ENCODE measurements at places on chromosomes 5 and 9.

DNA sequence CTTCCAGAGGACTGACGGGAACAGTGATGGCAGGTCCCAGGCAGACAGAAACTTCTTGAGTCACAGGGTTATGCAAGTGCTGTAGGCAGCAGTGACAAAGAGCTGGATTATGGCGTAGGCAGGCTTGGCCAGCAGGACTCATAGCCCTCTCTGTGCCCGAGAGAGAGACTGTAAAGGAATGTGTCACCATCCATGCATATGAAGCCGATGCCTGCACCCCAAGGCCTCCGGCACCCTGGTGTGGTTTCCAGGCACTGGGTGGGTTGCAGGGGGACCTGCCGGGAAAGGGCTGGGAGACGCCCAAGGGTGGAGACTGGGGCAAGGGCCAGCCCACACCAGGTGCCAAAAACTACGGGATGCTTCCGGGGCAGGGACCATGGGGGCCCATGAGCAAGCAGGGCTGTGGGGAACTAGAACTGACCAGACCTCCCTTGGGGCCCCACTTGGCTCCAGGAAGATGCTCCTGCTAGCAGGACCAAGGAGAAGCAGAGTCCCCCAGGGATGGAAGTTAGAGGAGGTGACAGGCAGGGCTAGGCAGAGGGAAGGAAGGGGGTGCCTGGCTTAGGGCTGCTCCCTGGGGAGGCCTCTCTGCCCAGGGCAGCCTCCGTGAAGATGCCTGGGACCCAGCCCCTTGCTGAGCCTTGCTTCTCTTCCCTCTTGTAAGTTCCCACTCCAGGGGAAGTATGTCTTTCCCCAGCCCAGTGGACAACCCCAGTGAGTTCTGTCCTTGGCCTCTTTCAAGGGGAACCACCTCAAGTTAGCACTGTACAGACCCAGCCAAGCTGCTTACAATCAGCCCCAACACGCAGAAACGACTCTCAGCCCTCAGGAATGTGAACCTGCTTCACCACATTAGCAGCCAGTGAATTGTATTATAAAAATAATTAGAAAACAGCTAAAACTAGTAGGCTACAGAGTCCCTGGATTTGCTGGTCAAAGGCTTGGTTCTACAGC is 10.5 kb upstream of the IPPK start:
- DNase-seq, result no peak

DNA sequence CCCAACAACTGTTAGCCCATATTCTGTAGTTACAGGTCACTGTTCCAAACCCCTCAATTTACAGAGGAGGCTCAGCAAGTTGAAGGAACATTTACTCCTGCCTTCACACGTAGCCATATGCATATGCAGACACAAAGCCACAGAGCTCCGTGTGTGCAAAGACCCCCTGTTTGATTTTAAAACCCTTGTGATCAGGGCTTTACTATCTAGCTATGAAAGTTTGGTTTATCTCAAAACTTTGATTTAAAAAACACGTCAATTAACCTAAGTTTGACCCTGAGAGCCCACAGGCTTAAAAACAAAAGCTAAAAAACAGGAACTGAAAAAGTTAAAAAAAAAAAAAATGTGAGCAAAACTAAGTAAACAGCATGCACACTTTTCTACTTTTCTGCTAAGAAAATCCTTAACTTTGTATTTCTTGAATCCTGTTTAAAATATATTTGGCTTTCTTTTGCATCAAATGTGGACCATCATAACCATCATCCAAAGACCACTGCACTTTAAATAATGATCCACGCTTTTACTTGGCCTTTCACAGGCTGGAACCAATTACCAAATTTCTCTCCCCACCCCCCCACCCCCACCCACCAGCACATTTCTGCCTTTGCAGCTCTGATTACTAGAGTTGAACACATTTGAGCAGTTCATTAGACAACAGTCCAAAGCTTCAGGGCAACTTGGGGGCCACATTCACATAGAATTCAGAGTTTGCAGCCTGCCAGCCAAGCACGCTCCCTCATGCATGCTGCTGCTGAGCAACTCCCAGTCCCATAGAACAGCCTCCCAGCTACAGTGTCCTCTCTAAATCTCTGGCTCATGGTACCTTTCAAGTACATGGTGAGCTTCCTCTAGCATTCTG is 128.8 kb upstream of the MAP3K1 start:
- no peak for DNase-seq

DNA sequence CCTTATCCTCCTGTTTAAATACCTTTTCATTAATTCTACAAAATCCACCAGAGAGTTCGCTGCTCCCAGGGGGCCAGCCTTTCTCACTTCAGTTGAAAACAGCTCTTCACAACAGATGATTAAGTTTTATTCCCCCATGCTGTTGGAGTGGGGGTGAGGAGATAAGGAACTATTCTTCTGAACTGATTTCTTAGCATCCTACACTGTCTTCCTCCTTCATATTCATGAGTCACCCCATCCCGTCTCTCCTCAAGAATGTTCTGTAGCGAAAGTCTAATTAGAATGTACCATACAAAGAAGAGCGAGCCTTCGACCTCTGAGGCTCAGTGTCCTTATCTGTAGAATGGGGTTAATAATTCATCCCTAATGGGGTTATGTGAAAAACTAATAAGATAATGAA is 138.0 kb downstream of the PIK3R1 start:
- DNase-seq, result no peak

GRCh38 chr5:27996665-27997064 is 958.3 kb upstream of the CDH9 start:
- no peak for DNase-seq

DNA sequence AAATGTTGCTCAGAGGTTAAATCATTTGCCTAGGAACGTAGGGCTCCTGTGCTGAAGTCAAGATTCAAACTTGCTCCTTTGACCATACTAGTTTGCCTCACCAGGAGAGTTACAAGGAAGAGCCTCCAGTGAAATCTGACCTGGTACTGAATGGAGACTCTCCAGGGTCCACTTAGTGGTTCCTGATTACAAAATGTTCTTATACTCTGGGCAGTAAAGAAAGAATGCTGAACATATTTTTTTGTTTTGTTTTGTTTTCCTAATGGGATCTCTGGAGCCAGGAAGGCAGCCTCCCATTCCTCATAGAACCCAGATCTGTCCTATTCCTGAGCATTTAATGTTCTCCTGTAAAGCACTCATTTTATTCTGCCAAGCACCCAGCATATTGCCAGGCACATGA is 256.5 kb upstream of the CLINT1 start:
- DNase-seq, result no peak

DNA sequence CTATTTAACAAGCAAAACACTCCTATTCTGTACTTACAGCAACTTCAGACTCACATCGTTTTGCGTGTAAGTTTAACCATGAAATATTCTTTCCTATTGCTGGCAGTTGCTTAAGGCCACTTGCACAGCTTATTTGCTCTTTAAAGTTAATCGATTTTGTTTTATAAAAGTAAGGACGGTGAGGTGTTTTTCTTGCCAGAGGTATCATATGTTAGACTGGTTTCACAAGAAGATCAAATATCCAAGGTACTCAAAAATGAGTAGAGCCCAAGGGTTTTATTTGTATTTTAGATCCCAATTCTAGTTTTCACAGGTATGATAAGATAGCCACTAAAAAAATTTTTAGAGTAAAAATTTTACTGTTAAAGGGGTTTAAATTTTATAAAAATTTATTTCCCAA is 16.2 kb downstream of the CLINT1 start:
- DNase-seq, result no peak

- no peak for DNase-seq
These were observed 2.7 kb downstream of the IL31RA start for GRCh38 chr5:55853818-55854217.

DNA sequence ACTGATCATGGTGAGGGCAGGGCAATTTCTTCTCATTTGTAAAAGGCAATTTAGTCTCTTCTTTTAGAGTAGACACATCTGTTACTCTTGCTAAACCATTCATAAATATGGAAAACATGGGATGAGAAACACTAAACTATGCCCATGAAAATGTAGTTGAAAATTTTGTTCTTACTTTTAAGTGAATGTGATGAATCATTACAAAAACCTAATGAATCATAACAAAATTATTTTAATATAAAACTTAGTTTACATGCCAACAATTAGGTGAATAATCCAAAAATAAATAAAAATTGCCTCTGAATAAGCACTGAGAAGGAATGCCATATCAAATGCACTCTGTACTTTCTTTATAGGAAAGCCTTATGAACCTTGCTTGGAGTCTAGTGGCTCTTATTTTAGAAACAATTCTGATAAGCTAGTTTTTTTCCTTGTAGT is 297.7 kb upstream of the EFNA5 start:
- DNase-seq, result no peak

- DNase-seq, result no peak
These were observed 42.3 kb upstream of the NEK6 start for GRCh38 chr9:124215368-124215910.

DNA sequence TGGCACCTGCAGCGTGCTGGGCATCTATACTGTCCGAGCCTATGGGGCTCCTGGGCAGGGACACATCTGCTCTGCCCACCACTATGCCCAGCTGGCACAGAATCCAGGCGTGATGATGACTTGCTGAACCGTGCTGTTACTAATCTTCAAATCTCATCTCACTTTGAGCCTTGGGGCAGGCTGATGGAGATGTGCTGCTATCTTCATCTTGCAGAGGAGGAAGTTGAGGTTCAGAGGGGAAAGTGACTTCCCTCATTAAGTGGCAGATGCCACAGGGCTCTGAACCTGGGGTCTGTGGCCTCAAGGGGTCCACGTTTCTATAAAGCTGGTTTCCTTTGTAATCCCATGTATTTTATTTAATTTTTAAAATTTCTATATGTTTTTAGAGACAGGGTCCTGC is 4.7 kb downstream of the SLC2A6 start:
- DNase-seq, result no peak

- DNase-seq, result no peak
These were observed 365.7 kb downstream of the SPATA31D1 start for GRCh38 chr9:82354279-82354659.

GRCh38 chr5:93674138-93674537 is 67.3 kb downstream of the POU5F2 start:
- DNase-seq, result no peak

DNA sequence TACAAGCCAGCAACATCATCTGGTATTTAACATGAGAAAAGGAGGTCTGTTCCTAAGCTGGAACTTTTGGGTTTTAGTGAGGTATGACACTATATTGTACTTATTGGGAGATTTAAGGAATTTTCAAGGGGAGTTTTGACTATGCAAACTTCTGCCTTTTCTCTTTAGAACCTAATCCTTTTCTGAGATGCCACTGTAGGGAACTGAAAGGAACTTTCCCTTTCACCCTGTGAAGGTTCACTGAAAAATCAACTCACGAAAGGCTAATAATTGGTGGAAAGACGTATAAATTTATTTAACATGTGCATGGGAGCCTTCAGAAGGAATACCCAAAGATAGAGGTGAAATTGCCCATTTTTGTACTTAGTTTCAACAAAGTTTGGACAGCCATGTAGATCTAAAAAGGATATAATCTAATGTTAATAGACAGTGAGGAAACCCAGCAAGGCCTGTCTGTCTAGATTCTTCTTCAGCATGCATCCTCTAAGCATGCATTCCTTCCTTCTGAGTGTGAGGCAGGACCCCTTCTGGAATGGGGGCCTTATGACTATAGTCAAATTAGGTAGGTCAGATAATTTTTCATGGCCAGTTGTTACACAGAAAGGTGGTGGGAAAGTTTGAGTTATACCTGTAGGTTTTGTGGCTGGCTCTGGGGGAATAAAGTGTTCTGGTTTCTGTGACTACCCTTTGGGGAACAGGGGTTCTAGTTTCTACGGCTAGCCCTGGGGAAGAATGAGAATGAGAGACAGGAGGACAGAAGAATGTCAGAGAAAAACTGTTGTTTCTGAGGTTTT is 200.3 kb downstream of the C9orf152 start:
- DNase-seq, result no peak

- DNase-seq, result no peak
These were observed 37.3 kb upstream of the UBE2D2 start for GRCh38 chr5:139523635-139524445.

GRCh38 chr9:126471084-126471624 is 142.6 kb upstream of the LMX1B start:
- no peak for DNase-seq

DNA sequence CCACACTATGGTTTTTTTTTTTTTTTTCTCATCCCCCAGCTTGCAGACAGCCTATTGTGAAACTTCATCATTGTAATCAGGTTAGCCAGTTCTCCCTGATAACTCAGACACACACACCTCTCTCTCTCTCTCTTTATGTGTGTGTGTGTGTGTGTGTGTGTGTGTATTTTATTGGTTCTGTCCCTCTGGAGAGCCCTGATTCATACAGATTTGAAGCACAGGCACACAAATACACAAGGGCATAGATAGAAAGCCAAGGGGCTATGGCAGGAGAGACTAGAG is 20.6 kb upstream of the VCAN start:
- no peak for DNase-seq

DNA sequence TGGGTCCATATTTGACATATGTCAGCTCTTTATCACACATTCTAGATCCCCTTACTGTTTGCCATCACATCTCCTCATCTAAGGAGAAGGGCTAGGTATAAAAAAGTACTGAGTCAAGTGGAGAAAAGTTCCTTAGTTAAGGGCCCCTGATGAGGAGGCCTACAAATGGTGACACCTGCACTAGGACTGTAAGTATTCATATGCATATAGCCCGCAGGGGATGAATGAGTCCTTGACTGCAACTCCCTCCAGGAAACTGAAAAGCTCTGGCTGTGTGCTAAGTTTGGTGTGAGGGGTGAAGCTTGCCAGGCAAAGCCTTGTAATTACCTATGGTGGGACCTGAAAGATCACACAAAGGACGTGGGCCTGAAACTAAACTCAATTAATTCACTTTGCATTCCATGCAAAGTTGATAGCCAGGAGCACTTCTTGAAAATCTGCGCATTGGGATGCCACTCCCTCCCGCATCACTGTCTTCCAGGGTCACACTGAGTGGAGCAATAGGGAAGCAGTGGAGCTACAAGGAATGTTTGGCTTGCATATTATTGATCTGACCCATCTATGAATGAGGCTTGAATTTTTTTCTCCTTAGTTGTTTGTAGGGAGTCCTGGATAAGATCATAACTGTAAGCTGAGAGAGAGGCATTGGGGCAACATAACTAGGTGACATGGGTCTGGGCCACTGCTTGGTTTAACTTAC is 11.9 kb upstream of the EQTN start:
- no peak for DNase-seq

DNA sequence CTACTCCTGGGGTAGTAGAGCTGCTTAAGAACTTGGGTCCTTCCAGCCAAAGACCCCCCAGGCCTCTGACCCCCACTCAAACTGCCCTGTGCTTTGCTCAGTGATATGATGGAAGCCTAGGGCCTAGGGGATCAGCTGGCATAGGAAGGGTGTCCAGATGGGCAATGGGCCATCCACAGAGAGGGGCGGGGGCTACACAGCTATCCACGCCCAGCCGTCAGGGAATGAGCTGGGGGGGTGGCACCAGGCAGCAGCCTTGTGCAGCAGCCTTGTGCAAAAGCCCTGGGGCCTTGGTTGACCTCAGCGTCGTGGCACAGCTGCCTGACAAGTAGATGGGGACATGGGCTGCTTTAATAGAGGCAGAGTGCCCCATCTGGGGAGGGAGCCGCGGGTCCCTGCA is 43.2 kb downstream of the DAB2IP start:
- DNase-seq, result no peak

Data from NCI-H446 (cell line).